ENCODE measurements at places on chromosomes 4 and X. TPM values are rescaled to one million over a fixed set of nuclear protein-coding genes. Genes with fewer than 3 reads are reported as not detected.

The NAT8L gene
- polyA plus RNA-seq = 60.5 TPM

The USP46 gene
- polyA plus RNA-seq = 36.5 TPM

The SSX4 gene
- polyA plus RNA-seq = not detected

The ITIH6 gene
- not detected for polyA plus RNA-seq

The BEND2 gene
- 0.05 TPM for polyA plus RNA-seq

The RAB40A gene
- polyA plus RNA-seq = 2.9 TPM

The NDST3 gene
- 8.1 TPM for polyA plus RNA-seq

The GPR82 gene
- 0.10 TPM for polyA plus RNA-seq

The VBP1 gene
- 123 TPM for polyA plus RNA-seq

The SOWAHB gene
- polyA plus RNA-seq = 1.0 TPM

The MAGEB2 gene
- not detected for polyA plus RNA-seq

The TMEM150C gene
- polyA plus RNA-seq = 23.6 TPM

The FGA gene
- not detected for polyA plus RNA-seq

The PPID gene
- polyA plus RNA-seq = 51.4 TPM

The ABRAXAS1 gene
- 10.3 TPM for polyA plus RNA-seq

The SORCS2 gene
- 24.8 TPM for polyA plus RNA-seq

The C1QTNF7 gene
- 0.54 TPM for polyA plus RNA-seq

The PDCL2 gene
- polyA plus RNA-seq = not detected

The RAB39B gene
- polyA plus RNA-seq = 17.1 TPM

The IL2RG gene
- 0.95 TPM for polyA plus RNA-seq

The ELK1 gene
- 30.8 TPM for polyA plus RNA-seq

The RPGR gene
- polyA plus RNA-seq = 13.4 TPM

The SPANXC gene
- polyA plus RNA-seq = not detected

The IKBKG gene
- 23.8 TPM for polyA plus RNA-seq

The H2BW2 gene
- 1.6 TPM for polyA plus RNA-seq

The PIN4 gene
- polyA plus RNA-seq = 28.2 TPM

The ZNF711 gene
- 96.5 TPM for polyA plus RNA-seq

The USP17L21 gene
- polyA plus RNA-seq = not detected

The BST1 gene
- 1.2 TPM for polyA plus RNA-seq

The FABP2 gene
- not detected for polyA plus RNA-seq

The FGG gene
- polyA plus RNA-seq = not detected

The OTC gene
- polyA plus RNA-seq = 0.27 TPM

The CXCL11 gene
- polyA plus RNA-seq = not detected

The ITM2A gene
- 207 TPM for polyA plus RNA-seq

The RIBC1 gene
- 5.4 TPM for polyA plus RNA-seq

The WDR45 gene
- 49.0 TPM for polyA plus RNA-seq

The CT45A5 gene
- polyA plus RNA-seq = not detected

The BEX2 gene
- polyA plus RNA-seq = 223 TPM

The ADGRG4 gene
- 0.03 TPM for polyA plus RNA-seq

The SSX2 gene
- polyA plus RNA-seq = not detected

The PAGE2 gene
- polyA plus RNA-seq = not detected

The HTN3 gene
- not detected for polyA plus RNA-seq

The MTNR1A gene
- 0.40 TPM for polyA plus RNA-seq

The TLR10 gene
- 4.7 TPM for polyA plus RNA-seq

The PWWP3B gene
- 1.6 TPM for polyA plus RNA-seq

The SMIM10L2A gene
- 47.0 TPM for polyA plus RNA-seq

The WAS gene
- polyA plus RNA-seq = 6.2 TPM

The GCNA gene
- polyA plus RNA-seq = 3.4 TPM

The CACNA1F gene
- 0.11 TPM for polyA plus RNA-seq

The PDE6B gene
- polyA plus RNA-seq = 21.7 TPM
